Stimulated activated CD4-positive, alpha-beta T cell treated with anti-CD3 and anti-CD28 coated beads, TNF-alpha, amount 100 ng/mL, for 4 hours (primary cell): ENCODE measurements at places on chromosomes 1 and 21.

GRCh38 chr1:3777647-3778589 lies 5.4 kb downstream of the SMIM1 start:
- no peak for DNase-seq

- DNase-seq = no peak
These were observed 108.6 kb downstream of the GPR52 start for GRCh38 chr1:174556392-174556791.

DNA sequence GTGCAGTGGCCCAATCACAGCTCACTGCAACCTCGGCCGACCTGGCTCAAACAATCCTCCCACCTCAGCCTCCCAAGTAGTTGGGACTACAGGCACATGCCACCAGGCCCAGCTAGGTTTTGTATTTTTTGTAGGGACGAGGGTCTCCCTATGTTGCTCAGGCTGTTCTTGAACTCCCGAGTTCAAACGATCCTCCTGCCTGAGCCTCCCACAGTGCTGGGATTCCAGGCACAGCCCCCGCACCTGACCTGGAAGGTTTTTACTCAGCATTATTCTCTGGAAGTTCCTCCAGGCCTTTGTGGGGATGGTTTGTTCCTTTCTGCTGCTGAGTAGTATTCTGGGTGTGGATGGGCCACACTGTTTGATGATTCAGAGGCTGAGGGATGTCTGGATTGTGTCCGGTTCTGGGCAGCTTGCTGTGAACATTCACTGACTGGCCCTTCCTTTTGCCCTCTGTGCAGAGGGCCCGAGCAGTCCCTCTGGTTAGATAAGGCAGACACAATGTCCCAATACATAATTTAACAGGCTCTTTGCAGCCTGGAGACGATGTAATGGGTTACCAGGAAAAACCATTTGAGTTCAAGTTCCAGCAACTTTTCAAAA lies 6.0 kb upstream of the TRAPPC10 start:
- DNase-seq = no peak

DNA sequence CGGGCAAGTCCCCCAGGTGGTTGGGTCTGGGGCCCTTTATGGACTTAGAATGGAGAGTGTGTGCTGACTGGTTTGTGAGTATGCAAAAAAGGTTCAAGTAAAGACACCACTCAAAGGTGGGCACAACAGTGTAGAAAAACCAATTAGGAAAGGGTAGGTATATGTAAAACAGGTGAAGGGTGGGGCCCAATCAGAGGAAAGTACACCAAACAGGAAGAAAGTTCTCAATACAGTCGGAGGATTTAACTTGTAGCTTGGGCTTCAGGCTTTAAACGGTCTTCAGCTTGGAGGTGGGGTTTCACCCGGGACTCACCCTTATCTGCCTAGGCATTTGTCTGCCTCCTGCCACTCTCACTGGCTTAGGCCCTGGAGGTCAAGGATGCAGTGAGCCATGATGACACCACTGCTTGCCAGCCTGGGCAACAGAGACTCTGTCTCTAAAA lies 6.8 kb upstream of the PUM1 start:
- DNase-seq = no peak

DNA sequence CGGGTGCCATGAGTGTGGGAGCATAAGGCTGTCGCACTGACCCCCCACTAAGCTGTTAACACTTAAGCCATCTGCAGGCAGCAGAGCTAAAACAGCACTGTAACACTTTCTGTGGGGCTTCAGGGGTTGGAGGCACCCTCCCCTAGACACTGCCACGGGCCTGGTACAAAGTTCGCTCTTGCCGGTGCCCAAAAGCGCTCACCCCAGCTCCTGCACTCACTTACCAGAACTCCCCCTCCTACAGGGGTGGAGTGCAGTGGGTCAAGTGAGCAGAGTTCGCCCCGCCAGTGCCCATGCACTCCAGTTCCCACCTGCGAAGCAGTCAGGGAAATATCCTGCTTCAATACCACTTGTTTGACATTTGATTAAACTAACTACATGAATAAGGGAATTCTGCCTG lies 46.3 kb upstream of the CFAP298 start:
- no peak for DNase-seq

GRCh38 chr21:21712748-21713520 lies 714.7 kb downstream of the NCAM2 start:
- DNase-seq = no peak

DNA sequence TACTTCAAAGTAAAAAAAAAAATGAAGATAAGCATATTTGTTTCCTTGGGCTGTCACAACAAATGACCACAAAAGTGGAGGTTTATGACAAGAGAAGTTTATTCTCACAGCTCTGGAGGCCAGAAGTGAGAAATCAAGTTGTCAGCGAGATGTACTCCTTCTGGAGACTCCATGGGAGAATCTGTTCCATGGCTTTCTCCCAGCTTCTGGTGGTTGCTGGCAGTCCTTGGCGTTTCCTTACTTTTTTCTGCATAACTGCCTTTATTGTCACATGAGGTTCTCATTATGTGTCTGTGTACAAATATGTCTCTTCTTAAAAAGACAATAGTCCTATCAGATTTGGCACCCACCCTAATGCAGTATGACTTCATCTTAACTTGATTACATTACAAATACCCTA lies 398.3 kb downstream of the KCNT2 start:
- no peak for DNase-seq

DNA sequence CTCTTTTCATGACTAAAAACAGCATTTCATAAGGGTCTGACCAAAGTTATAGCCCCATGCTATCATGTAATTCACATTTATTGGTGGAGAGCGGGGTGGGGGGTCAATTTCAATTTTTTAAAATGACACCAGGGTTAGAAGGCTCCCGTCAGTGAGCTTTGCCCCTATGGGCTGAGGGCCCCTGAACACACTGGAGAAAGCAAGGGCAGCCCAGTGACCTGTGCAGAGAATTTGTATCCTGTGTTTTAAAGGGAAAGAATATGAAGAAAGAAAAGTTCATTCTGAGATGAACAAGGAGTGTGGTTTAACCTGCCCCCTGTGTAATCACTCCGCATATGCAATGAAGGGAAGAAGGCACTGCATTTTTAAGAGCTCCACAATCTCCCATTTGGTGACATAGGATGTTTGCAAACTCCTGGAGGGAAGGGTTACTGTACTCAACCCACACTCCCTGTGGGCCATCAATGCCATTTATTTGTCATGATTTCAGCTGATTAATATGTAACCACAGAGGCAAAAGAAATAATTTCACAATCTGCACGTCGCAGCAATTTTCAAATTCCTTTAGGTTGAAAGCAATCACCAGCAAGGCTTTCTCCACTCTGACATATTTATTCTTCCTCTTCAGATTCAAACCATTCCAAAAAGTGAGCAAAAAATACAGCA lies 95.6 kb downstream of the ZNF281 start:
- no peak for DNase-seq

DNA sequence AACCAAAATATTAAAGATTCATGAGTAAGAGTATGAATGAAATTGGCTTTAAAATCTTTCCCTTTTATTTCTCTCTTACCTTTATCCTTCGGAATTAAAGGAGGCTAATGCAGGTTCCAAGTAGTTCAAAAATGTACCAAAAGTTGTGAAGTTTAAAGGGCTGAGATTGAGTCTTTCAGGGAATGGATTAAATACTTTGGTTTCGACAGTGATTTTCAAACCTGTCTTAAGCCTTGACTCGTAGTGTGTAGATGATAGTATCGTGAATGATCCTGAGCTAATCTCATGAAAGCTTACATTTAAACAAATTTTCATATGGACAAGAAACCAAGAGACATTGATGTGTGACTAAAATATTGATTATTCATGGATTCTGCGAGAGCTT lies 66.9 kb downstream of the DYRK1A start:
- DNase-seq = no peak

DNA sequence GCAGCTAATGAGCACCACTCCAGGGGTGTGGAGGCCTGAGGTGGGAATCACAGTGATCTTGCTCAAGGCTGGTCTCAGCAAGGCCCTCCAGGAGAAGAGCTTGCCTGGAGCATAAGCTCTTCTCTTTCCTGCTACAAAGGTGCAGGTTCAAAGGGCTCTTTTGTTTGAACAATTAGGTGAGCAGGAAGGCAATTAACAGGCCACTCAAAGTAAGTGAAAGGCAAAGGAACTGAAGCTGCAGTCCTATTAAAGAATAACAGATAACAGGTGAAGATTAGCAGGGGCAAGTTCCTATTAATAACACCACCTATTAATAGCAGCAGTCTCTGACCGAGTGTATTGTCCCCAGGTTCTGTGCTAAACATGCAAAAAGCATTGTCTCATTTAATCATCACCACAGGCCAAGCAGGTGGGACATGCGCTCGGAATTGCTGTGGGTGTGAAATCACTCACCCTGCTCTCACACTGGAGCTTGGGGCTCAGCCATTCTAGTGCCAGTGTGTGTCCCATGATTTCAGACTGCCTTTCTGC lies 113.8 kb downstream of the RHOU start:
- DNase-seq = no peak
